Amniotic stem cell (primary cell): ENCODE measurements at places on chromosomes 5 and 9.

GRCh38 chr5:61414806-61415205 is 82.7 kb downstream of the ZSWIM6 start:
- DNase-seq = no peak

DNA sequence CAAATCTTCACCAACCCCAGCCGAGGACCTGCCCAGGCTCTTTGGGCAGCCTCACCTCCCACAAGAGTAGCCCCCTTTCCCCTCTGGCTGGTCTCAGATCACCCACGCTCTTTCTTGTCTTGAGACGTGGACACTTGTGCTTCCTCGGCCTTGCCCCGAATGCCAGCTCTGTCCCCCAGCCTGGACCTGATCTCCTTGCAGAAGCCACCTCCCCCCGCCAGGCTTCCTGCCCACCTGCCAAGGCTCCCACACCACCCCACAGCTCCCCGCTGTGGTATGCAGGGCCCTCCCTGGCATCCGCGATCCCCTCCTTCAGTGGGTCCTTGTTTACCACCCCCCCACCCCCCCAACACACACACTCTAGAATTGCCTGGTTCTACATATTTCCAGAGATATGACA is 133.7 kb downstream of the ROR2 start:
- no peak for DNase-seq

DNA sequence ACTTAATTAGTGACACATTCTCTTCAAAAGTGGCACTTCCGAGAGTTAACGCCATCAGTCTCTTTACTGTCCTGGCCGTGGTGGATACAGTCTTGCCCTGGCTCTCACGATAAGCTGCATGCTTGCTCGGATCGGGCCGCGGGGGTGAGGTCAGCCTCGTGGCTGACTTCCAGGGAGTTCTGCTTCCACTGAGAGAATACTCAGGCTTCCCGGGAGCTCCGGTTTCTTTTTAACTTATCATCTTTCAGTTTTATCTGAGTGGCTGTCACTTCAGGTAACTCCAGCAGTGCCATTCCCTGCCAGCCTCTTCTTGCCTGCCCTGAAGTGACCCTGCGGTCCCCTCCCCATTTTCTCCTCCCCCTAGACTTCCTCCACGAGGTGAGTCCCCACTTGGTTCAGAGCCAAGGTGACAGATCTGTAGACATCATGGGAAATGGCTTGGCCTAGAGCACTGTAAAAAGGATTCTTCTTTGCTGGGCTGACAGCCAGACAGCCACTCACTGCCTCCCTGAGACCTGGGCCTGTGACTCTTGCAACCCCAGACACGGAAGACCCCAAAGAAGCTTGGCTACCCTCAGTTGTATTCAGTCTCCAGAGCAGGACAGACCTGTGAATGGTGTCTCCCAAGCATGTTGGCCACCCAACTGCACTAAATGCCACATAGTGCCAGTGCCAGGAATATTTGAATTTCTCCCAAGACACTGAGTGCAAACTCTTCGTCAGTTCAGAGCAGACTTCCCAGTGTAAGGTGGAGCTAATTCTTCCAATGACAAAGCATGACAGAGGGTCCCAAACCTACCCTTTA is 95.1 kb downstream of the DAPK1 start:
- no peak for DNase-seq

DNA sequence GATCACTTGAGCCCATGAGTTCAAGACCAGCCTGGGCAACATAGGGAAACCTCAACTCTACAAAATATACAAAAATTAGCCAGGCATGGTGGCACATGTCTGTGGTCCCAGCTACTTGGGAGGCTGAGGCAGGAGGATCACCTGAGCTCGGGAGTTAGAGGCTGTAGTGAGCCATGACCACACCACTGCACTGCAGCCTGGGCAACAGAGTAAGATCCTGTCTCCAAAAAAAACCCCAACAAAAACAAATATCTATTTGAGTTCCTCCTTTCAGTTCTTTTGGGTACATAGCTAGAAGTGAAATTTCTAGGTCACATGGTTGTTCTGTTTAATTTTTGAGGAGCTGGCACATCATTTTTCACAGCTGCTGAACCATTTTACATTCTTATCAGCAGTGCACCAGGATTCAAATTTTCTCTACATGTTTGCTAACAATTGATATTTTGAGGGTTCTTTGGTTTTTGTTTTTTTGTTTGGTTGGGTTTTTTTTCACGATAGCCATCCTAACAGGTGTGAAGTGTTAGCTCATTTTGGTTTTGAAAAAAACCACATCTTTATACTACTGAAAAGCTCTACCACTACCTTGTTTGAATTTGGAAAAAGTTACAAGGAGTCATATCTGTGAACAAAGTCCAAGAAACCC is 176.9 kb upstream of the SLC12A2 start:
- DNase-seq = no peak

GRCh38 chr9:128077847-128078503 is 9.9 kb downstream of the SLC25A25 start:
- no peak for DNase-seq

DNA sequence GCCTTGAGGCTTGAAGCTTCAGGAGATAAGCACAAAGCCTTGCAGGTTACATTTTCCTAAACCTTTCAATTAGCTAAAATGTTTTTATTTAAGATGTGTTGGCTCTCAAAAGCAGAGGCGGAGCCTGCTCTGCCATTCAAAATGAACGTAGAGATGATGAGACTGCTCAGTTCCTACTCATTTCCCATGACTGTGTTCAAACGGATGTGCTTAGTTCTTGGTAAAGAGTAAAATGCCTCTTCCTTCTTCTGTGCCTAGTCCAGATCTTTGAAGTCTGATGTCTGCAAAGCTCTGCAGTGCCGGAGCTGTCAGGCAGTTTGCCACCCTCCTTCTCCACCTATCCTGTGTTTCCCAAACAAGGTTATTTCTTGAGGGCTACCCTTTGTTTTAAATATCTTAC is 46.3 kb upstream of the ADAMTSL1 start:
- DNase-seq = no peak

GRCh38 chr9:129574911-129575585 is 45.9 kb downstream of the C9orf50 start:
- no peak for DNase-seq

- no peak for DNase-seq
These were observed 192.0 kb downstream of the AP3B1 start for GRCh38 chr5:78102500-78102899.

DNA sequence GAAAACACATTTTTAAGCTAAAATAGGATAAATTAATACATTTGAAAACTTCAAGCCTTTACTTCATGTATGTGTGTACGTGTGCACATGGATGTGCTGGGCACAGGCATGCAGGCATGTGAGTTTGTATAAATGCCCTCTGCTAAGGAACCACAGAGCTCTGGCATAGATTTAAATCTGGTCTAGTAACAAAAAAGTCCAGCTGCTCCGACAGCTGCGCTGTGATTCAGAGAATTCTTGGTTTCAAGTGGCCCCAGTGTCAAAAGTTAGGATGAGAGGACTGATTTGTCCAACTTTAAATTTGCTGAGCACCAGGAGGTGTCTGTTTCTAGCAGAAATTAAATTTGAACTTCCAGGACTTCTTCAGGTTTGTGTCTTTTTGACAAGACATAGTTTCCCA is 203.7 kb upstream of the TUT7 start:
- no peak for DNase-seq

GRCh38 chr5:153276151-153276550 is 214.3 kb upstream of the GRIA1 start:
- DNase-seq = no peak

DNA sequence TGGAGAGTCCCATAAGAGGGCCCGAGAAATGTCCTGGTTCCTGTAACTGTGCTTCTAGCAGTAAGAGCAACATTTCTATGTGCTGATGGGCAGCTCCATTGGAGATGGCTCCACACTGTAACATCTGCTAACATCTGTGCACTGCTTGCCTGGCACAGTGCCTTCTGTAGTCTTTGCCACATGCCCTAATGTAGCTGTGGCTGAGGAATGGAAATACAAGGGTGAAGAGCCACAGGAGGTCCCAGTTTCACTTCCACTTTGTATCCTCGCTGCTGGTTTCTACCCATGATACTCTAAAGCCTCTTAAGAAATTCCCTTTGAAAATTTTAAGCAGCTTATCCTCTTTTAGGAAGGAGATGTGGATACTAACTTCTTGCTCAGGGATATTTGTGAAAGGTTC is 97.4 kb downstream of the HOMER1 start:
- DNase-seq = no peak
